ENCODE measurements at places on chromosomes 4 and X. TPM values are rescaled to one million over a fixed set of nuclear protein-coding genes. Genes with fewer than 3 reads are reported as not detected.

Gene FHDC1
- 0.08 TPM for total RNA-seq

Gene ETDB
- total RNA-seq: not detected

Gene TRPC5OS
- not detected for total RNA-seq

Gene CSN1S1
- total RNA-seq: not detected

Gene SGCB
- total RNA-seq: 8.2 TPM

Gene HPGDS
- not detected for total RNA-seq

Gene DNAAF6
- total RNA-seq: not detected

DNA sequence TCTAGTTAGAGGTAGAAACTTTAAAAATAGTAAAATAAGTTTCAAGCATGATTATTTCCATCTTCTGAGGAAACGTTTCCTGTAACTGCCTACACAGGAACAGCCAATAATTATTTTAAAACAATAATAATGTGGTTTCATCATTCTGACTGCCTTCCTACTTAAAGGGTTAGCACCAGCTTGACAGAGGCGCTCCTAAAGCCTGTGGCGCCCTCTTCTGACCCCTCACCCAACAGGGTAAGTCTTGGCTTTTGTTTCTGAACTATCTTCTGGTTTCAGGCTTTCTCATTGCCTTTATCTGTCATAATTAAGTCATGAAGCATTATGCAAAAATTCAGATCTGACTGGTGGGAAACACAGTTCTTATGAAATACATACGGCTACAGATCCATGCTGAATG lies 96.7 kb downstream of the ITM2A start:
- no peaks in the 10 kb centered on the region for H3K27me3 ChIP-seq
- H3K4me3 ChIP-seq: no peak overlapping the region
- H3K27ac ChIP-seq: peak overlapping the region; percentile 58
- H3K36me3 ChIP-seq: peaks cover 13% of the 10 kb centered on the region
- H3K4me1 ChIP-seq: peaks cover 39% of the 10 kb centered on the region

DNA sequence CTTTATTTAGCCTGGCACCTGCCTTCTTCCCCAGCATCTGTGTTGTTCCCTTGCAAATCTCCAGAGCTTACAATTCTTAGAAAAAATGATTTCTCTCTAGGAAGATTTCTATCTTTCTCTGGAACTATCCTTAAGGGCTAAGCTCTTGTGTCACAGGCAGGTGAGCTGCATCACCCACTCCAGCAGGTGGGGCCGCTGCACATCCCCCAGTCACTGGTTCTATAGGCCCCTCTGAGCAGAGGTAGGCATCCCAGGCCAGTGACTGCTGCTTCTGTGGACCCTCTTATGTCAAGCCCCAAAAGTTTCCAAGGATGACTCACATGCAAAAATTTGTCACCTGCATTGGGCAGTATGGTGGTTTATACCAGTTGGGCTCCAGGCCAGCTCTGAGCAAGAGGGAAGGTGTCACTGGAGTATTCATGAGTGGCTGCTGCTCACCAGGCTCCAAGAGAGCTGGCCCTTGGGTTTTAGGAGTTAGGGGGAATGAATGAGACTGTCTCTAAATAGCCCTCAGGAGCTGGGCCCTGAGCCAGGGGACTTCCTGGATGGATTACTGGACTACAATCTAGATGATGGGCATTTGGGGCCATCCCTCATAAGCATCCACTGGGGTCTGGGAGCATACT lies 208.1 kb upstream of the EOLA2 start:
- peaks cover 1% of the 10 kb centered on the region for H3K4me1 ChIP-seq
- no peaks in the 10 kb centered on the region for H3K27me3 ChIP-seq
- H3K4me3 ChIP-seq: no peak overlapping the region
- H3K27ac ChIP-seq: no peak overlapping the region
- DNase-seq: peak; percentile 1

DNA sequence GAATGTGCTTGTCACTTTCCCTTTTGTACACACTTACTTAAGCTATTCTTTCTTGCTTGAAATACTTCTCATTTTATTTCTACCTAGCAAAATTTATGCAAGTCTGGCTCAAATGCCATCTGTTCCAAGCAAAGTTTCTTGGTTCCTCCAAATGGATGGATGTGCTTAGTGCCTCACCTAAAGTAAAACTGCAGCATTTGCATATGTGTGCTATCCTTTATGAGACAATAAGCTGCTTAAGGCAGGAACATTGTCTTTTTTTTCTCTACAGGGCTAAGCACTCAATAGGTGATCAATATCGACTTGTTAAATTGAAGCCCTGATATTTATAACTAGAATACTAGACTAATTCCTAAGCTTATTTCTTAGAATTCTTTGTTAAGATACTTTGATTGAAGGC lies 136.8 kb downstream of the CYLC1 start:
- no peaks in the 10 kb centered on the region for H3K4me1 ChIP-seq
- no peak overlapping the region for H3K4me3 ChIP-seq
- H3K36me3 ChIP-seq: no peaks in the 10 kb centered on the region
- H3K27ac ChIP-seq: no peak overlapping the region

DNA sequence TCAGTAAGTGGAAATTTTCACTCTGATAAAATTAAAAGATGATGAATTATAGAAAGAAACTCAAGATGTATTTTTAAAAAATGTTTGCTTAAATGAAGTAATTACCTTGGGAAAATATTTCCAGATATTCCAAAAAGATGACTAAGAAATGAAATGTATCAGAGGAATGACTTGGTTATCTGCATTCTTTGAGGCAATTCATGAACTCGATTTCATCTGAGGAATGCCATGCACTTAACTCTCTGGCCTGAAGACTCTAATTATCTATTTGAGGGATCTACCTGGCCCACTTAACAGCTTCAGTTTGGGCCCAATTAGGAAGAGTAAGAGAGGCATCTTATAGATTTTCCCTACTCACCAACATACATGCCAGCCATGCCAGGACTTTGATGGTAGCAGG lies 182.3 kb downstream of the INPP4B start:
- H3K36me3 ChIP-seq: peaks cover 19% of the 10 kb centered on the region
- no peak overlapping the region for H3K4me3 ChIP-seq
- DNase-seq: no peak
- H3K27me3 ChIP-seq: no peaks in the 10 kb centered on the region
- H3K27ac ChIP-seq: no peak overlapping the region

DNA sequence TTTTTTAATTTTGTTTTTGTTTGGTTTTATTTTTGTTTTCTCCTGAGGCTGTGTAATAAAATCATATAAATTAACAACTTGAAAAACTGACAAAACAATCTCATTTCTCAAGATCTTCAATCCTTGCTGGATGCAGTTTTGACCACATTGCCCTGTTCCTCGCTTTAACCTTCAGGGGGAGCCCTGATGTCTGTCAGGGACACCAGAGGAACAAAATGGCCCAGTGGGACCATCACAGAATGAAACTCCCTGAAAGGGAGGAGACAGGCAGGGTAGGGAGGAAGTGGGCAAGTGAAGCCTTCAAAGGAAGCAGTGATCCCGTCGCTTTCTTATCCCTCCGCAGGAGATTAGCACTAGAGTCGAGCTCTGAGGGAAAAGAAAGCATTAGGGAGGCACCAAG lies 274.9 kb upstream of the LDB2 start:
- peaks cover 10% of the 10 kb centered on the region for H3K27me3 ChIP-seq
- H3K27ac ChIP-seq: no peak overlapping the region
- H3K36me3 ChIP-seq: no peaks in the 10 kb centered on the region
- no peak overlapping the region for H3K4me3 ChIP-seq

DNA sequence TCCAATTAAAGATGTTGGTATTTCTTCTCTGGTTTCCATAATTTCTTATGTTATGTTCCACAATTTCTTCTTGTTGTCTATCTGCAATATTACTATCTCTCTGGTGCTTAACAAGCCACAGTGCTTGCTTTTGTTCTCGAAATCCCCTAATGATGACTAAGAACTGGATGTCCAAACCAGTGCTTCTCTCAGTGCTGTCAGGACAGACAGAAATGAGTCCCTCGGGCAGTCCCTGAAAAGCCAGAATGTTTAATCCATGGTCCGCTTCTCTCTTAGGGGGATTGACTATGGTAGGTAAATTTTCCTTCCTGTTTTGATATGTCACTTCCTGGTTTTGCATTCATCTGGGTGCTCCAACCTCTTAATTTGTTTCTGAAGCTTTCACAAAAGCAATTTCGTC lies 321.6 kb upstream of the PCDH10 start:
- H3K27me3 ChIP-seq: no peaks in the 10 kb centered on the region
- H3K36me3 ChIP-seq: no peaks in the 10 kb centered on the region
- H3K4me3 ChIP-seq: no peak overlapping the region
- H3K4me1 ChIP-seq: no peaks in the 10 kb centered on the region
- DNase-seq: no peak

DNA sequence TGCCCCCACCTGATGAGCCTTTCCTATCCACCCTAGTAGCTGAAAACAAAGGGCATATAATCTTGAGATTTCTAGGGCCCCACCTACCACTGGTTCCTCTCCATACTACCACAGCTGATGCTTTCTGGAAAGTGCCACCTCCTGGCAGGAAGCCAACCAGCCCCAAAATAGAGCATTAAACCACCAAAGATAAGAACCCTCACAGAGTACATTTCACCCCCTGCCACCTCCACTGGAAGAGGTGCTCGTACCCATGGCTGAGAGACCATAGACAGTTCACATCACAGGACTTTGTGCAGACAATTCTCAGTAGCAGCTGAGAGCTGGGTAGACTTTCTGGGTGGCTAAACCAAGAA lies 94.1 kb downstream of the IRS4 start:
- no peak overlapping the region for H3K27ac ChIP-seq
- no peak for DNase-seq
- no peak overlapping the region for H3K4me3 ChIP-seq
- H3K4me1 ChIP-seq: no peaks in the 10 kb centered on the region
- no peaks in the 10 kb centered on the region for H3K36me3 ChIP-seq

DNA sequence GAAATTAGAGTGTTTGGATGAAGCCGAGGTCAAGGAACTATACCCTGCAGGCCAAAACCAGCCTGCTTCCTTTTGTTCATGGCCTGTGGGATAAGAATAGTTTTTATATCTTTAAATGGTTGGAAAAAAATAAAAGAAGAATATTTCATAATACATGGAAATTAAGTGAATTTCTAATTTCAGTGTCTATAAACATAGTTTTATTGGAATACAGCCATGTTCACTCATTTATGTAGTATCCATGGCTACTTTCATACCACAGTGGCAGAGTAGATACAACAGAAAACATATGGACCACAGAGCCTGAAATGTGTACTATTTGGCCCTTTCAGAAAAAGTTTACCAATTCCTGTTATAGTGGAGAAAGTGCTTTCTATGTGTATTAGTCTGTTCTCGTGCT lies 13.6 kb downstream of the LIMCH1 start:
- no peak for DNase-seq
- H3K27ac ChIP-seq: no peak overlapping the region
- no peaks in the 10 kb centered on the region for H3K36me3 ChIP-seq
- H3K4me1 ChIP-seq: no peaks in the 10 kb centered on the region
- H3K27me3 ChIP-seq: no peaks in the 10 kb centered on the region

DNA sequence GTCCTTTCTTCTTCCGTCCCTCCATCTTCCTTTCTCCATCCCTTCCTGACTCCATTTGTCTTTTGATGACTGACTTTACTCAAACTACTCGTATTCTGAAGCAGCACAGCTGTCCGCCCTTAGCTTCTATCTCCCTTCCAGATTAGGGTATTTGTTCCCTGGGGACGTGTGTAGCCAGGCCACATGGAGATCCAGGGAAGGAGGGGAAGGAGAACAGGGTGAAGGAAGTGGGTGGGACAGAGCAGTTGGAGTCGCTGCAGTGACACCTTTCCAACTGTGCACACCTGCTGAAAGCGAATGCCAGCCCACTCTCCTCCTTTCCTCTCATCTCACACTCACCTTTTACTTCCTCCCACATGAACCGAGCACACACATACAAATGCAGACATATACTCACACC lies 323.8 kb downstream of the DCTD start:
- no peaks in the 10 kb centered on the region for H3K4me1 ChIP-seq
- DNase-seq: no peak
- peaks cover 1% of the 10 kb centered on the region for H3K36me3 ChIP-seq

DNA sequence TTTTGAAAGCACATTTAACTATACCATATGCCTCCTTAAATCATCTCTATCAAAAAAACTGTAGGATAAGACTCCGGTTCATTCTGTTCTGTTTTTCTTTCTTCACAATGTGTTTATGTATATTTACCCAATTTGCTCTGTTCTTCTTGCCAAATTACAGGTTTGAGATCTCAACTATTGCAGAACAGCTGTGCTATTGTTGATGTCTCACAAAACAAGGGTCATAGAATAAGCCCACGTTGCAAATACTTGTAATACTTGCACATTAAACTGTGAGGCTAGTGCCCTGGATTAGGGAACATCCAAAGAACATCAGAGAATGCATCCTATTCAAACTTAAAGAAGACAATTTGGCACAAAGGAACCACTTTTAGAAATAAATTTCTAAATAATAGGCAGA lies 45.4 kb downstream of the ANTXR2 start:
- no peaks in the 10 kb centered on the region for H3K27me3 ChIP-seq
- no peaks in the 10 kb centered on the region for H3K4me1 ChIP-seq

GRCh38 chrX:124388562-124388961 lies 42.2 kb downstream of the SH2D1A start:
- H3K4me1 ChIP-seq: peaks cover 10% of the 10 kb centered on the region
- peak; percentile 22 for DNase-seq
- peaks cover 11% of the 10 kb centered on the region for H3K36me3 ChIP-seq
- H3K27ac ChIP-seq: no peak overlapping the region
- H3K4me3 ChIP-seq: no peak overlapping the region

DNA sequence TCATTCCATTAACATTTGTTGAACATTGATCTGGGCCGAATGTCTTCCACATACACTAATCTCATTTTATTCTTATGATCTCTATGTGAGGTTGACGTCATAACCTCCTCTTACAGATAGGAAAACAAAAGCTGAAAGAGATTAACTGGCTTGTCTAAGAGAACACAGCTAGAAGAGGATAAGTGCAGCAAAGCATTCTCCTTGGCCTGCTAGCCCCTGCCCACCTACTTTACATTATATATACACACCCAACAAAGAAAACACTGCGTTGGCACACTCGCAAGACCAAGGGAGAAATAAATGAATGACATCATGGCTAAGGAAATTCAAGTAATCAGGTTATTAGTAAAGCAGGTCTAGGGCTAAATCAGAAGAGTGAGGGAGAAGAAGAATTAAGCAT lies 138.4 kb downstream of the PARM1 start:
- H3K4me3 ChIP-seq: no peak overlapping the region
- no peak for DNase-seq
- no peaks in the 10 kb centered on the region for H3K36me3 ChIP-seq
- no peak overlapping the region for H3K27ac ChIP-seq
- no peaks in the 10 kb centered on the region for H3K4me1 ChIP-seq
- H3K27me3 ChIP-seq: no peaks in the 10 kb centered on the region

DNA sequence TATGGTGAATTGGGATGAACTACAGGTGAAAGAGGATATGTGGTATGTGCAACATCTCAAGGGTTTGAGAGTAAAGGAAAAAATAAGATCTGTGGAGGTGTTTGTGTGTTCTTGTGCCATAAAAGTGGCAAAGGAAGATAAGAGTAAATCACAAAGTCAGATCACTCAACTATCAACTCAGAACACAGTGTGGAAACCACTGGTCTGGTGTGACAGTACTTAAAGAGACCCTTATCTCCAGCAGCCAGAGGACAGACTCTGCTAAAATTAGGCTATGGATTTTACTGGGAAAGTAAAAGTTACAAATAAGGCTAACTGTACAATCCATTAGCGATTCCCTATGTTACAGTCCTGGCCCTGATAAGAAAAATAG lies 54.0 kb upstream of the PRDM8 start:
- no peak for DNase-seq
- H3K4me3 ChIP-seq: no peak overlapping the region
- H3K4me1 ChIP-seq: peaks cover 36% of the 10 kb centered on the region
- H3K27ac ChIP-seq: no peak overlapping the region
- H3K36me3 ChIP-seq: peaks cover 2% of the 10 kb centered on the region
